ENCODE measurements at places on chromosomes 4 and X.

- peak; percentile 60 for DNase-seq
Observed at GRCh38 chr4:139866276-139866962, 200.8 kb downstream of the MGST2 start.

GRCh38 chrX:41543025-41543424 is 95.9 kb downstream of the NYX start:
- no peak for DNase-seq

DNA sequence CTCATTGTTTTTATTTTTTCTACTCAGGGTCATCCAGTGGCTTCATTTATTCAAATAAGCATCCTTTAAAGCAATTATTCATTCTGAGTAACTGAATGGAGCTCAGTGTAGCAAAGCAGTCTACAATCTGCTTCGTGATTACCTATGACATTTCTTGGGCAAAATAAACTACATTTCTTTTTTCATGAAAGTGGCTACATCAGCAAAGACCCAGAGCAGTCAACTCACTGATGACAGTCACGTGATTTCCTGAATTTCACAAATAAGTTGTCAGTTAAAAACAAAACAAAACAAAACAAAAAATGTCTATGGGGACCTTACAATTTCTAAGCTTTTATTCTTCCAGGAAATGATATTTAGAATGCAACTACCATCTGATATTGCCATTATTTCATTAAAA is 182.1 kb downstream of the VEGFC start:
- DNase-seq = no peak

DNA sequence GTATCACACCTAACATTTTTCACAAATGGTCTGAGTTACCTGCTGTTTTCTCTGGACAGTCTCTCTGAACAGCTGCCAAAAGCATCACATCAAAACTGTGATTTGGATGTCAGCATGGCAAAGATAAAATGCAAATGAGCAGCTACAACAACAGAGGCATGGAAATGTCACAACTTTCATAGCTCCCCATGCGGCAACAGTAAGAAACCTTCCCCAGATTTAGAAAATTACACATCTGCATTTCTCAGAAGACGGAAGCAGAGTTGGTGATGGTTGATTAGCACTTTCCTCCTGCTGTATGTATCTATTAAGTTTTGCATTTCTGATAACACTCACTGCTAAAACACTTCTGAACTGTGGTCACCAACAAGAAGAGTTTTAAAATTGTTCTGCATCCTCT is 9.7 kb downstream of the PRKG2 start:
- no peak for DNase-seq

DNA sequence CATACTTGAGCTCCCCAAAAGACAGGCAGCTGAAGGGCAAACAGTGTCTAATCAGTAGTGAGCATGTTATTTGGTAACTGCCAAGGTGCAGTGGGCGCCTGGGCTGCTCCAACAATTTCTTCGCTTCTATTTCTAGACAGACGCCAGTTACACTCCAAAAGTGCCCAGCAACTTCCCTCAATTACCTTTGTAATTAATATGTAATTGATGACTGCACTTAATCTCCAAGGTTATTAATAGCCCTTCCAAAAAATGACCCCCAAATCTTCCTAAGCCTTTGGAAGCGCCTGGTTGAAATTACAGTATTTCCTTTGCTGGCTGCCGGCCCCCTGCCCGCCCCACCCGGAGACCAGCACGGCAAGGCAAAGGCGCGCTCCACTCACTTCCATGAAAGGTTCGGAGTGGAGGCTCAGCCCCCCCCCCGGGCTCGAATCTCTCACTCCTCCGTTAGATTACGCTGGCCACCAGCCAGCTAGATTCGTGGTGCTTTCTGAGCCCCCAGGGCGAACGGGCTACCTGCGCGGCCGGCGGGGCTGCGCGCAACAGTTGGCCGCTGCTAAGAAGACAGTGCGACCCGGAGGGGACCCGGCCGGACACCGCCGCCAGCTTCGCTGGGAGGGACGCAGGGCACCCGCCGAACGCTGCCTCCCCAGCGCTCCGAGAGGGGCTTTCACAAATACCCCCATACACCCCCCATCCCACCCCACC is 1.9 kb downstream of the GPC4 start:
- peak; percentile 26 for DNase-seq

DNA sequence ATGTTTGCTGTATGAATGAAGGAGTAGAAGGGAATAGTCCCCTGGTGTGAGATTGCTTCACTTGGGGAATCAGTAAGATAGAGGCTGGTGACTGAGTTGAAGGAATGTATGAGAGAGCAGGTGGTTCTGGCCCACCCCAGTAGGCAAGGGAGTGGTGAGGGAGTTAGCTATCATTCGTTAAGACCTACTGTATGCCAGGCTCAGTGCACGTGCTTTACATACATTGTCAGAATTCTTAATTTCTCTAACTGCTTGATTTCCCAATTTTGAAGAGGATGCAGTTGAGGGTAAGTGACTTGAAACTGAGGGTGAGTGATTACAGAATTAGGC is 700 bp downstream of the VMA21 start:
- no peak for DNase-seq

DNA sequence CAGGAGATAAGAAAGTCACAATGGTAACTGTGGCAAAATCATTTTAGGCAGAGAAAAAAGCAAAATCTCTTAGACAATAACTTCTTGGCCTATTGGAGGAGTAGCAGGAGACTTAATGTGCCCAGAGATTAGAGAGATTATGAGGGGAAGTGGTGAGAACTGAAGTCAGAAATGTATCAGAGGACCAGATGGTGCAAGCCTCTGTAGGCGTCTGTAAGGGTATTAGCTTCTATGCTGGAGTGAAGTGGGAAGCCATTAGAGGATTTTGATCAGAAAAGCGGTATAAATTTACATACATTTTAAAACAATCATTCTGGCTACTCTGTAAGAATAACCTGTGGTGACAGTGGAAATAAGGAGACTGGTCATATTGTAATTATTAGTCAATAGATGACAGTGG is 236.7 kb downstream of the FAT4 start:
- no peak for DNase-seq

DNA sequence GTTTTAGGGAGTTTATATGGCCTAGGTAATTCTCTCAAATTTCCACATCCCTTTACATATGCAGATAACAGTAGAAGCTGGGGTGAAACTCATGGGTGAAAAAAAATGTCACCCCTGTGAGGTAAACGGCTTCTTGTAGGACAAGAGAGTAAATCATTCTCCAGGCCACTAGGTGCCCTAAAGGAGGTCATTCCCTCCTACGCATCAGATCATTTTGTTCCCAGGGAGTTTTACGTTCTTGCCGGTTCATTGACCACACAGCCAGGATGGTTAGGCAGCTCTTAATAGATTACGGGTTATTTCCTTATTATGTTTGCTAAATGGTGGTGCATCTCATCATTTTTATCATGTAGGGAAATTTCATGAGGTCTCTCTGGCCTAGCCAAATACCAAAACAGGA is 225.8 kb upstream of the NOCT start:
- DNase-seq = peak; percentile 31

DNA sequence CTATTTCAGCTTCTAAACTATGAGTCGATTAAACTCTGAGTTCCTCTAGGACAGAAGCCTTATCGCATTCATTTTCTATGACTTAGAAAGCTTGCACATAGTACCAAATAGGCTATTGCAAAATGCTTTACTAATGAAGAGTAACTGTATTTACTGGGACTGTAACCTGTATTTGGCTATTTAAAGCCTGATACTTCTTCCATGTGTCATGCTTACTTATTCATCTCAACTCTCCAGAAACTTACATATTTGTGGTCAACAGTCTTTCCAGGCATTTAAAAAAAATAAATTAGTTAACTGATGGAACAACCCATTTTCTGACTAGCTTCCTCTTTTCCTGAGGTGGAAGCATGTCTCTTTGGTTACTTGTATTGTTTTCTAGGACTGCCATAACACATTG is 467.9 kb downstream of the PCDH11X start:
- no peak for DNase-seq

- DNase-seq = no peak
Observed at GRCh38 chr4:40224432-40224831, 27.6 kb downstream of the RHOH start.

DNA sequence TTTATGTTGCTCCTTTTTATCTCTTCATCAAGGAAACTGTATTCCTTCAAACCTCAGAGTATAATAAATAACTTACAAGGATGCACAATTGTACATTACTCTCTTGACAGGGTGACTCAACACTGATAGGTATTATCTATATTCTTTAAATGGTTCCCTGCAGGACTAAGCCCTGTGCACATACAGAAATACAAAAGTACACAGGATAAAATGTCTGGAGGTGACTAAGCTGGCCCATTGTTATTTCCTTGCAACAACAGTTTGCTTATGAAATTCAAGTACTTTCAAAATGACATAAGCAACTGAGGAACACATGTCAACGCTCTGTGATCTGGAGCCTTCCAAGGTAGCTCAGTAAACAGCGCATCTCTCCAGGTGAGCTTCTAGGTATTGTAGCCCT is 83.8 kb upstream of the RPL34 start:
- DNase-seq = no peak

DNA sequence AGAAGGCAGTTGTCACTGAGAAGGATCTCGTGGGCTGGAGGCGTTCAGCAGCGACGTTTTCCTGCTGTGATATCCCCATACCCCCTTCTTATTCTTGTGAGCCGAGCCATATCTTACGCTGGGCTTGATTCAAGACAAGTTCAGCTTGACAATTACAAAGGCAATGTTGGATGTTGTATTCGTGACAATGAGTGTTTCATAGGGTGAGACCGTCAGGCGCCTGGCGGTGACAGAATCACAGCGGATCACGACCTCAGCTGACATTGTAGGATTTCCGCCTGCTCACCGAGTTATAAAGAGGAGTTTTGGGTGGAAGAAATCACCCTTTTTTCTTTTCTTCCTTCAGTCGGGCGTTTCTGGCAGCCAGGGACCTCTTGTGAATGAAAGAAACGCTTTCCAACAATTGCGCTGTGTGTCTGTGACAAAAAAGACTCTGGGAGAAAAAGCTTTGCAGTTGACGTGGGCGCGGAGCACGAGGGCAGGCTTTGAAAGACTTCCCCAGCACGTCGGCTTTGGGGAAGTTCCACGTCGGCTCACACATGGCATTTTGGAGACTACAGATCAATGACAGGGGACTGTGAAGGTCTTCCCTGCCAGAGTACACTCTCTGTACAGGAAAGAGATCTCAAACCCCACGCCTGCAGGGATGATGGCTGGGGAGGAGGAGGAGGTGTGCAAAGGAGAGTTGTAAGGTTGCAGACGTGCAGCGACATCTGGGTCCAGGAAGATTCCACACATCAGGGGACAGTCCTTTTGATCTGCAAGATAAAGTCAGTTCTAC is 135.4 kb downstream of the CRLF2 start:
- DNase-seq = no peak

GRCh38 chr4:3388471-3389232 is 53.1 kb upstream of the HGFAC start:
- DNase-seq = peak; percentile 78

- DNase-seq = no peak
Observed at GRCh38 chr4:186691396-186691795, 32.3 kb downstream of the FAT1 start.

DNA sequence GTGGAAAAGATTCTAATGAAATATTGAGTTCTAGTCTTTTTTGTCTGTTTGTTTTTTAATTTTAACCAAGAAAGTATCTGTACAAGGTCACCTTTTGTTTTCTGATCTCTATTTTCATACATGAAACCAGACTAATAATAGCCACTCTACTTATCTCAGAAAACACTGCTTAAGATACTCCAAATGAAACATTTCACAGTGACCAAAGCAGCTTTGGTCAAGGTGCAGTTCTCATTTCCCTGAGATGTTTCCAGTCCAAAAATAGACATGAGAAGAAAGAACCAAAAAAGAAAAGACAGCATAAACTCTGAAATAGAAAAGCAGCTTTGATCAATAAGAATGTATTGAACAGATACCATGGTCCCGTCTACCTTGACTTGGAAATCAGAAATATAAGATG is 782.8 kb downstream of the RAB28 start:
- no peak for DNase-seq

GRCh38 chr4:70133473-70133872 is 20.6 kb upstream of the PRR27 start:
- no peak for DNase-seq

- peak; percentile 28 for DNase-seq
Observed at GRCh38 chr4:169810325-169811323, 52.9 kb upstream of the HPF1 start.

DNA sequence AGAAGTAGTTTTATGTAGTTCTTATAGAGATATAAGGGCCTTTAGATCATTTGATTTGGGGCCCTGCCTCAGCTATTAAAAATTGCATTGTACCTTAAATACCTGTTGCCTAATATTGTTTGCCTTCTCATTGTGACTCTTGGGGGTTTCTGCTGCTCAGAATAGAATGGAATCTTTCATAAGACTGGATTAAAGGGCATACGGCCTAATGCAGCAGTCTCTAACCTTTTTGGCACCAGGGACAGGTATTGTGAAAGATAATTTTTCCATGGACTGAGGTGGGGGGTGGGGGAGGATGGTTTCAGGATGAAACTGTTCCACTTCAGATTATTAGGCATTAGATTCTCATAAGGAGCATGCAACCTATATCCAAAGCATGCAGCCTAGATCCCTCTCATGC is 46.2 kb downstream of the TMEM164 start:
- DNase-seq = no peak

GRCh38 chrX:28901637-28902036 is 314.4 kb downstream of the IL1RAPL1 start:
- DNase-seq = no peak

GRCh38 chr4:151611960-151612359 is 148.8 kb downstream of the GATB start:
- DNase-seq = no peak

- peak; percentile 94 for DNase-seq
Observed at GRCh38 chr4:182143822-182144625, 99.2 kb upstream of the TENM3 start.

GRCh38 chr4:126233483-126233882 is 918.7 kb downstream of the FAT4 start:
- no peak for DNase-seq

DNA sequence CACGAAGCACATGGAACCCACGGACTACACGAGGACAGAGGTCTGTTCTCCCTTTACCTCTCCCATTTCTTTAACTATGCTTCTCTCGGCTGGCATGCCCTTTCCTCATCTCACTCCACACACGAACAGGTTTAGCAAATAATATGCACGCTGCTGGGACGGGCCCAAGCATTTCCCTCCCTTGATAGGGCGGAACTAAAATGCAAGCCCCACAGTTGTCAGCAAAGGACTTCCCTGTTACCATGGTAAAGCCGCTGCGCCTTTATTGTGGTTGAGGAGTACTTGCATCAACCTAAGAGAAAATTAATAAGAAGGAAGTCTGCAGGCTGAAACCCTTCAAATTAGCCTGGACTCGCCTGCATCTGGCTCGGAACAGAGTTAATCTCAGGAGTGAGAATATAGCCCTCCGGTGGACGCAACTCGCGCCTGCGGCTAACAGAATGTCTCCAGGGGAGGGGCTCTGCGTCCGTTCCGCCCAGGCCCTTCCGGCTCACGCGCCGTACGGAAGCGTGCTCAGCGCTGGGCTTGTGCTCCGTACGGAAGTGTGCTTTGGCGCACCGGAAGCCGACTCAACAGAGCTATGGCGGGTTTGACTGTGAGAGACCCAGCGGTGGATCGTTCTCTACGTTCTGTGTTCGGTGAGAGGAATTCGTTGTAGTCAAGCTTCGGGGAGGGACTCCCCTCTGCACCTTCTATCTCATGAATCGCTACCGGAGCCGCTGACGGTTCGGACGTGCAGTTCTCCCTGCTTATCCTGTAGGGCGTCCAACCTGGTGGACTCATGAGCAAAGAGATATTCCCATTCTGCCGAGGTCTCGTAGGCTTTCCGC is at the start of gene CSTF2:
CSTF2 (plus strand) TSS at position 555 of the 830 bp plus-strand sequence; CDS start at position 581, 26 bp downstream.
- DNase-seq = peak; percentile 74
